ENCODE measurements at places on chromosomes 7 and 10.

DNA sequence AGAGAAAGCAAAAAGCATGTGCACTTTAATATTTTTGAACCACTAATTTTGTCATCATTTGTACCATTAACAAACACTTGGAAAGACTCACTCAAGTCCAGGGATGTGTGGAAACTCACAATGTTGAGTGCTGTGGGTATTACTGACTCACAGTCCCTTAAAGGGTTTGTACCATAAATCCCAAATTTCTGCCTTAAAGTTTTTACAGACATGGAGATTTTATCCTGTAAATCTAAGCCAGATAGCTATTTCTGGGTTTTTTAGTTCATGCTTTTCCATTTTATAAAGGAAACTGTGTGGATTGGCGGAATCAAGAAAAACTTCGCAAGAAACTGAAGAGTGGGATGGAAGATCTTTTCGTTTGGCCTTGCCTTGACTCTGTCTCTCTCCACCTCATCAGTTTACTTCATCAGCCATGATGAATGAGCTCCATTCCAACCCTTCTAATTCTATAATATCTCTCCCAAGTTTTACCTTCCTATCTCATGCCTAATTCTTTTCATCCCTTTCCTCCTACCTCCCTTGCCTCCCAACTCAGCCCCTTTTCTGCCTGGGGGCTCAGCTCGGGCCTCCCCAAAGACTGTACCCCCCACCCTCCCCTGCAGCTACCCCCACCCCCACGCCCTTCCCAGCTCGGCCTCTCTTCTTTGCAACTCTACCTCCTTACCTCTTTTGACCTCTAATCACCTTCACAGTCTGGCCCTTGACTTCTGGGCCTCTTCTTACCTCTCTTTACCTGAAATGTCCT, 218.5 kb upstream of the MKLN1 start:
- DNase-seq = no peak

DNA sequence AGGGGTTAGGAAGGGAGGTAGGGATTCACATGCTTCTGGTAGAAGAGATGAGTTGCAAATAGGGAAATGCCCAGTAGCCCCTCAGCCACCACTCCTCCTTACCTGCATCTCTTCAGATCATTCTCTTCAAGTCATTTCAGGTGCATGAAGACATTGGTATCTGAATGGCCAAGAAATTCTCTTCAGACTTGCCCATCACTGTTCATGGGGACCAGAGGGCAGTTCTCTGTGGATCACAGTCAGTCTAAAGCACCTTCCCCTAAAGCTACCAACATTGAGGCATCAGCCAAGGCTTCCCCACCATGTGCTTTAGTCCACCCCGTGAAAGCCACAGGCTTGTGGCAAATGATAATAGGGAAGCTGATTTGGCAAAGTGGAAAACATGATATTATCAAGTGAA, 319.4 kb upstream of the ZNF32 start:
- no peak for DNase-seq

GRCh38 chr10:60427148-60427547, 37.5 kb upstream of the ANK3 start:
- DNase-seq = no peak

GRCh38 chr10:86217371-86218080, 149.1 kb downstream of the GRID1 start:
- no peak for DNase-seq

GRCh38 chr10:92014620-92015019, 91.0 kb downstream of the BTAF1 start:
- DNase-seq = no peak

DNA sequence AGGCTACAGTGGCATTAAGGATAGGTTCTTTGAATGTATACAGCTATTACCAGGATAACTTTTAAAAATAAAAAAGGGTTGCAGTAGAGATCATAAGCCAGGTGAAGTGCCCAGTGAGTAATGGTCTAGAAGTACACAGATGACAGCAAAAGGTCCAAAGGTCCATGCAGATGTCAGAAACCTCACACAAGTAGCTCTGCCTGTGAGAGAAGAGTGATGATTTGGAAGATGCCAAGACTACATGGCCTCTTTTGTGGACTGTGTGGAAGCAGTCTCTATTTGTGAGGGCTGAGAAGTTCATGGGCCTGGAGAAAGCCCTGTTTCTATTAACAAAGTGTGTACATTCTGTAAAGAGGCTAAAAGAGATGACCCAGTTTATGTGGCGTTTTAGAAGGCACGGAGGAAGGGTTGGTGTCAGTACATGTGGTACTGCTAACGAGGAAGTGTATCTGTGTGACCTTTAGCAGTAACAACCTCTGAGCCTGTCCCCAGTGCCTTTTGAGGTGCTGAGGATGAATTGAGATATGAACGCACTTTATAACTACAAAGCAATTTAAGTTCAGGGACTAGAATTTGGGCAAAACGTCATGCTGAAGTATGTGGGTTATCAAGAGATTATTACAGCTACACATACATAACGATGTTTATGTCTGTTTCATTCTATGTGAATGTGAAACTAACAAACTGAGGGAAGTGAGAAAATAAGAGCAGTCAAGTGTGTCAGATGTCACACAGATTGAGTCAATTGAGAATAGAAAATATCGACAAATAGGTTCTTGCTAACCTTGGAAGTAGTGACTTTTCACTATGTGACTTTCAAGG, 7.6 kb downstream of the CYCS start:
- DNase-seq = no peak

- DNase-seq = no peak
Measured at GRCh38 chr7:128303133-128303532, 40.6 kb downstream of the RBM28 start.

GRCh38 chr10:48206482-48207250, 67.8 kb downstream of the FRMPD2 start:
- DNase-seq = no peak

DNA sequence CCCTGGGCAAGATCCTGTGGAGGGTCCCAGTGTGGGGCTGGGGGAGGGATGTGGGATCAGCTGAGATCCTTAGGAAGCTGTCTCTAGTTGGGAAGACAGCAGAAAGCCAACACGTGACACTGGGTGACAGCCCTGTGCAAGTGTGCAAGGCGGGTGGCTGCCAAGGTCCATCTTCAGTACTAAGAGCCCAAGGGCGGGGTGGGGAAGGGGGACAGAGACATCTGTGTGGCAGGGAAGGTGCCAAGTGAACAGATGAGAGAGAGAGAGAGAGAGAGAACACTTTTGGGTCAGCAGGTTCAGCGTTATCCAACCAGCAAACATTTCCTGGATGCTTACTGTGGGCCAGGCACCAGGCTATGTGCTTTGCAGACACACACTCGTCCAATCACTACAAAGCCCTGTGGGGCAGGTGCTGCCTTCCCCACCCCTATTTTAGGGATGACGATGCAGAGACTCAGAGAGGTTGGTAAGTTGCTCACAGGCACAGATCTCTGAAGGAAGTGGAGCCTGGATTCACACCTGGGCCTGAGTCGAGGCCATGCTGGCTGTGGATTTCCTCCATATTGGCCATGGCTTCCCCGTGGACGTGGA, 135.7 kb downstream of the GRK5 start:
- no peak for DNase-seq

- DNase-seq = no peak
Measured at GRCh38 chr7:28082071-28082470, 98.5 kb downstream of the JAZF1 start.

DNA sequence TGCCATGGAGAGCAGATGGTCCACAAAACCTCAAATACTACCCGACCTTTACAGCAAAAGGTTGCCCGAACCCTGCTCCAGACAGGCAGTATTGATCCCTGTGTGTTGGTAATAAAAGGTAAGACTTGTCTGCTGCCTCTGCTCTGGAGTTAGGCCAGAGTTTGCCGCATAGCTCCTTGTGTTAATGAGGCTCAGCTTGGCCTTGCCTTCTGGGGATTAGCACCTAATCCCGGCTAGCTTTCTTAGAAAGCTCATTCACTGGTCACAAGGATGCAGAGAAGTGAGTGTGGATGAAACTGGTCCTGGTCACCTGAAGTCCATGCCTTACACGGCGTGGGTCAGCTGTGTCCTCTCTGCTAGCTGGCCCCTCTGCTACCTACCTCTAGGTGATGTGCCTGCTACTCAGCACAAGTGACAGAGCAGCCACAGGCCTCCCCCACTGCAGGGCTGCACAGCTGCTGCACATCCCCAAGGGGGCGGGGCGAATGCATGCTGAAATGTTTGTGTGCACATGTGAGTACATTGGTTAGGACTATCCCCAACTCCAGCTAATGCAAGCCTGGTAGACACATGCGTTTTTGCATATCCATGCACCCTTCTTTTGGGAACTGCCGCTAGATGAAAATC, 31.7 kb upstream of the SYPL1 start:
- DNase-seq = no peak

- no peak for DNase-seq
Measured at GRCh38 chr10:71090801-71091200, 121.6 kb upstream of the UNC5B start.

DNA sequence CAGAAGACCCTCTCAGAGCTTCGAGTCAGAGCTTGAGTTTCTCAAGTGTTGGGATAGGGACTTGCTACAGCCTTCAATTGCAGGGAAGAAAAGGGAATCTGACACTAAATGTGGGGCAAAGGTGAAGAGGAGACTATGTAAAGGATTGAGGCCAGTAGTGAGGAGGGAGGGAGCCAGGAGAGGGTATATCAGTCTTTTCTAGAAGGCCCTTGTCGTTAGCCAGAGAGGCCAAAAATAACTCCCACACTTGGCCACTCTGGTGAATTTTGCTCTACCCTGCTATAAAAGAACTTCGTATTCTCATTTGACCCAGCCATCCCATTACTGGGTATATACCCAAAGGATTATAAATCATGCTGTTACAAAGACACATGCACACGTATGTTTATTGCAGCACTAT, 162.0 kb downstream of the MDFIC start:
- no peak for DNase-seq

DNA sequence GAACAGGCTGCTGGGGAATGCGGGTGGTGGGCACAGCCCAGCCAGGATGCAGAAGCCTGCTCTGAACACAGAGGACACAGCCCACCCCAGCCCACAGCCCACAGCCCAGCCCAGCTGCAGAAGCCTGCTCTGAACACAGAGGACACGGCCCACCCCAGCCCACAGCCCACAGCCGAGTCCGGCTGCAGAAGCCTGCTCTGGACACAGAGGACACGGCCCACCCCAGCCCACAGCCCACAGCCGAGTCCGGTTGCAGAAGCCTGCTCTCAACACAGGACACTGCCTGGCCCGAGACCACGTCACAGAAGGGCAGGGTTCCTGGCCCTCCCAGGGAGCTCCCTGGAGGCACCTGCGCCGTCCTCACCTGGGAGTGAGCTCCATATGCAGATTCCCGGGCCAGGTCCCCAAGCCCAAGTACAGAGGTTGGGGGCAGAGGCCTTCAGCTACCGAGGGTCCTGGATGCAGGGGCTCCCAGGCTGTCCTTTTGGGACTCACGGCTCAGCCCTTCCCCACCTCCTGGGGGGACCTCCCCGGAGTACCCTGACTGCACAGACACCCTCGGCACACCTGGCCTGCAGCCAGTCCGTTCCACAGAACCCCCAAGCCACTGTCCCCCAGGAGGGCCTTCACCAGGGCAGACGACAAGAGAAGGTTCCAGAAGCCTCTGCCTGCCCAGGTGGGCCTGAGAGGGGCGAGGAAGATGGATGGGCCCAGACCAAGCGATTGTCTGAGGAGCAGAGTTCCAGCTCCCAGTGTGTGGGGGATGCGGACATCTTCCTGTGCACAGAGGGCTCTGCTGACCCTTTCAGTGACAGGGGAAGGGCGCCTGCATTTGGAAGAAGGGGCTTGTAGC, 23.7 kb upstream of the FOXL3 start:
- no peak for DNase-seq

DNA sequence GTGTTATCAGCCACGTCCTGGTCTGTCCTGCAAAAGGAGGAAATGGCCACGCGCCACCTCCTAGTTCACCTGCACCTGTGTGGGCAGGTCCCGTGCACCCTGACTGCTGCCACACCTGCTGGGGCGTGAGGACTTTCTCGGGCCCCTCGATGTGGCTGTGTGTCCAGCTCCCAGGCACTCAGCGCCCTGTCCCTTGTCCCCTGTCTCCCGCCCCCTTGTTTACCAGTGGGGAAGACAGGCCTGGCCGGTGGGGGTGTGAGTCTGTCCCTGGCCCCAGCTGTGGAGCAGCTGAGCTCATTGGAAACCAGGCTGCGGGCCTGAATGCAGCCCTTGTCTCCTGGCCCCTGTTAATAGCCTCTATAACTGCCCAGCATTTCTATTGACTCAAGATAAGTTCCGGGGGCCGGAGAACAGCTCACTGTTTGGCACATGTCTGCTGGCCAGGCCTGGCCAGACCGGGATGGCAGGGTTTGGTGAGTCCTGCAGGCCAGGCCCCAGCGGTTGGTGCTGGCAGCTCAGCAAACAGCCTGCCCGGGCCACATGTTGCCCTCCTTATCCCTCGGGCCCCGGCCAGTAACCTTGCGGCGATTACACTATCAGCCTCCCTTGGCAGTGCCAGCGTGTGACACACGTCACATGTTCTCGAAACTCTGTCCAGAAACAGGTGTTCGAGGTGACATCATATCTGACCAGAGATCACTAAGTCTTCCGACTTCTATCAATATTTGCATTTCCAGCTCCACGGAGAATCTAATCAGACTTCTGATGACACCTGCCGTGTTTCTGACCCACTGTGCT, 52.1 kb downstream of the FOXL3 start:
- DNase-seq = no peak

DNA sequence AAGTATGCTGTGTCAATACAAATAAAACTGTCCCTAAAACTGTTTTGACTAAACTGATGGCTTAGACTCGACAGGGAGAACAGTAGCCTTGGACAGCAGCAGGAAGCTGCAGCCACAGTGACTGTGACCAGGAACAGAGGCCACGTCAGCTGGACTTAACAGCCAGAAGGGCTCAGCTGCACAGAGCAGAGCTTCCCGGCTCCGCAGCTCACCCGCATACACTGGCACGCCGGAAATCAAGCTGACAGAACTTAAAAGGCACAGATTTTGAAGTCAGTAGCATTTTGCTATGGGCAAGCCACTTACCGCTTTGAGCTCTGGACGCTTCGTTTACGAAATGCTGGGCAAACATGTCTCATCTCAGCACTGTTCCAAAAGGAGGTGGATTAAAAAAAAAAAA, 769.7 kb upstream of the AUTS2 start:
- no peak for DNase-seq

DNA sequence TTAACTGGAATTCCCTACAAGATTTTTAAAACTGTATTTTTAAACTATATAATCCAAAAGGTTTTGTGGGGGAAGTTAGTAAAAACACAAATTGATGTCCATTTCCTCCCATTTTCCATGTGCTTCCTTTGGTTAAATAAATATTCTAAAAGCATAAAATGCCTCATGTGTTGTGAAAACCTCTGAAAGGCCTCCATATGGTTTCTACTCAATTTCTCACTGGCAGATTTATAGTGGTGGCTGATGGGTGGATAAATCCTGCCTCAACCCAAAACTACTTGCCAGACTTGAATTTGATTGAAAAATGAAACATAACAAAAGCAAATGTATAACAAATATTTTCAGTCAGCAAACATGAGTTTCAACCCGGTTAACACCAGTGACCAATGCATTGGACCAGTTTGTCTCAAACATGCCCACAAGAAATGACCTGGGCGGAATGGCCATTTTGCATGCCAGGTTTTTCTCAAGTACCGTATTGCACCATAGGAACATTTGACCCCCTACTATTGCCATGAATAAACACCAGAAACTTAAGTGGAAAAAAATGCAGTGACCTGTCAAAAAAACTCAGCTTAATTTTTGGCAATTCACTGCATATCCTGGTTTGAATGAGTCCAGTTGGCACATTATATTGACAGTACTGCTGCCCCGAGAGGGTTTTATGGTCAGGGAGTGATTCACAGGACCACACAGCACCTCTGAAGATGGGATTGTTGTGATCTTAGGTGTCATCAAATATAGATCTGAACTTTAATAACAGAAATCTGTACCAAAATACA, 454.6 kb upstream of the ANKRD30A start:
- no peak for DNase-seq

All from CD4-positive, alpha-beta T cell treated with Interleukin-6 at 100 ng/mL for 8 hours (primary cell).